C1 segment of cervical spinal cord (tissue), 14 donors: ENCODE measurements at places on chromosomes 1 and 21.
A peak's percentile ranks its signal among the peaks of the same experiment; 100 is the strongest.

GRCh38 chr1:228853637-228854036 lies 118.4 kb downstream of the RHOU start:
- no peak for DNase-seq

DNA sequence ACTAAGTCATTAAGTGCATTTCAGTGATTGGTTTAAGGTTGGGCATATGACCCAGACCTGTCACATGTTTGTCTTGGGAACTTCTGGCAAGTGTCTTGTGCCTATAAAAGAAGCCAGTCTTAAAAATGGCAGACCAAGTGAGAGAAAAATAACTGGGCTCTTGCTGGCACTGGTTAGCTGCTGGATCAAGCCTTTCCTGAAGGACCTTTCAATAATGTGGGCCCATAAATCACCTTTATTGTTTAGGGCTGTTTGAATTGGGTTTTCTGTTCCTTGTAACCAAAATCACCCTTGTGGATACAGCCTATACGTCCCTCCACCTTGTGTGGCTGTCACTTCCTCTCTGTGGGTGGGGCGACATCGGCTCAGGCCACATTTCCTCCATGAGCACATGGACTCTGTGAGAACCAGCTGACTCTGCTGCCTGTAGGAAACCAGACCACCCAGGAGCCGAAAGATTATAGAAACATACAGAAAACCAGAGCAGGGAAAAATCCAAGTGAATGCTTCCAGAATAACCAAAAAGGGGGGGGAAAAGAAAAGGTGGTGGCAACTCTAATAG lies 25.6 kb upstream of the WNT4 start:
- no peak for DNase-seq

GRCh38 chr1:226638001-226638601 lies 89.5 kb downstream of the STUM start:
- DNase-seq: no peak

- no peak for DNase-seq
Observed at GRCh38 chr1:183103147-183103546, 79.9 kb downstream of the LAMC1 start.

DNA sequence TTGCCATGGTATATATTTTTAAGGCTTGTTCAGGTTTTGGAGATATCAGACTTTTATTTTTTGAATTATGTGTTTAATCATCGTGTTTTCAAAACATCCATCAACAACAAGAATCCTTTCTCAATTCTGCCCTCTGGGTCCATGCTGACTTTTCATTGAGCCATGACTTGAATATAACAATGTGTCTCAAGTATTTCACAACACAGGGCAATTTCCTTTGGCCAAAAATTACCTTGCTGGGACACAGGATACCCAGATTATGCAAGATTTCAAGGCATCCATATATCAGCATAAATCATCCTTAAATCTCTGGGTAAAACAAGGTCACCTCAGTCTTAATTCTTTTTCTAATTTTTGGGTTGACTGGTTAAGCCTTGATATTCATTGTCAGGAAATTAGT lies 411.2 kb upstream of the USP24 start:
- no peak for DNase-seq

DNA sequence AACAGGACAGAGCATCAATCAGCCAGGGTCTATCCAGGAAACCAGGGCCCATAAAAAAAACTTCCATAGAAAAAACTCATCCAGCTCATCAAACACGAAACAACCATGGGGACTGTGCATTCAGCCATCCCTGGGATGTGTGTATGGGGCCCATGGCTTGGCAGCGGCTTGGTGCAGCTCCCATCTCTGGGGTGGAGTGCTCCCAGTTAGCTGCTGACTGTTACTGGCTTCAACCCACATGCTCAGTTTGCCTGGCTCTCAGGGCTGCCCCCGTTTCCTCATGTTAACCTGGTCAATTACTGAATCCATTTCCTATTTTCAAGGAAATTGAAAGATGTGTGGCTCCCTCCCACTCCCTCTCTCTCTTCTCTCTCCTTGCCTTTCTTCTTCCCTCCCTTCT lies 37.3 kb upstream of the STUM start:
- DNase-seq: no peak

GRCh38 chr1:155835548-155835947 lies 21.5 kb downstream of the GON4L start:
- DNase-seq: no peak

GRCh38 chr21:45811136-45811535 lies 167.6 kb downstream of the PCBP3 start:
- no peak for DNase-seq

GRCh38 chr1:219430419-219430818 lies 182.5 kb downstream of the ZC3H11B start:
- no peak for DNase-seq

DNA sequence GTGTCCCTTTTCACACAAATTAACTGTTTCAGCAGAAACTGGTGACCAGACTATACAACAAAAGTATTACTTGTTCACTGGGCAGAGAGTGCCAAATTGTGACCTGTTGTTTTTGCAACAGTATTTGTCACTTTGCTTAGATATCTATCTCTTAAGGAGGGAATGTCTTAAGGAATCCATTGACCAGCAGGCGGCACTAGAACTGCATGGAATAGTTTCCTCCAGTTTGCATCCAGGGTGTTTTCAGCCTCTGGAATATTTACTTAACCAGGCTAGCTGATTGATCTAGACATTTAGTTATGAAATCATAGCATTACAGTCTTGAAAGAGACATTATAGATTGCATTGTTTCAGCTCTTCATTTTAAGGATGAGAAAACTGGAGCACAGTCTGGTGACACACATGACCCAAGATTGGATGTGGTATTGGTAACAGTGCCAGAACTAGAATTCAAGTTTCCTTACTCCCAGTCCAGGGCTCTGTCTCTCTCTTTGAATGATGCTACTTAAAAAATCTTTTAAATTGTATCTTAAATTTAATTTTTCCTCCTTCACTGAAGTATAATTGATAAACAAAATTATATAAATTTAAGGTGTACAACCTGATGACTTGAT lies 16.9 kb downstream of the RPTN start:
- DNase-seq: peak; percentile 8

DNA sequence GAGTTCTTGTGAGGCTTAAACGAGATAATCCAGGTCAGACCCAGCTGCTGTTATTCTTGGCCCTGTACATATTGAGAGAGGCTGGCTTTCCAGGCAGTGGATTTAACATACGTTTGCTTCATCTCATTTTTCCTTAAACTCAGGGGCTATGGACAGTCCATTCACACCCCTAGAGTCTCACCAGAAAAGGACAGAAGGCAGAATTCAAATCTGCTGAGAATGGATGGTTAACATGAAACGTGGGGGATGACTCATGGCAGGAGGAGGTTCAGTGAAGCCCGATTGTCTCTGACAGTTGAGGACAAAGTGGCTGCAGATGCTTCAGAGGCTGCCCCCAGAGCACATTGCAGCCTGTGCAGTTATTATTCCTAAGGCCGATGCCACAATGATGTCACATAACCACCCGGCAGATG lies 39.5 kb downstream of the TGFB2 start:
- no peak for DNase-seq

DNA sequence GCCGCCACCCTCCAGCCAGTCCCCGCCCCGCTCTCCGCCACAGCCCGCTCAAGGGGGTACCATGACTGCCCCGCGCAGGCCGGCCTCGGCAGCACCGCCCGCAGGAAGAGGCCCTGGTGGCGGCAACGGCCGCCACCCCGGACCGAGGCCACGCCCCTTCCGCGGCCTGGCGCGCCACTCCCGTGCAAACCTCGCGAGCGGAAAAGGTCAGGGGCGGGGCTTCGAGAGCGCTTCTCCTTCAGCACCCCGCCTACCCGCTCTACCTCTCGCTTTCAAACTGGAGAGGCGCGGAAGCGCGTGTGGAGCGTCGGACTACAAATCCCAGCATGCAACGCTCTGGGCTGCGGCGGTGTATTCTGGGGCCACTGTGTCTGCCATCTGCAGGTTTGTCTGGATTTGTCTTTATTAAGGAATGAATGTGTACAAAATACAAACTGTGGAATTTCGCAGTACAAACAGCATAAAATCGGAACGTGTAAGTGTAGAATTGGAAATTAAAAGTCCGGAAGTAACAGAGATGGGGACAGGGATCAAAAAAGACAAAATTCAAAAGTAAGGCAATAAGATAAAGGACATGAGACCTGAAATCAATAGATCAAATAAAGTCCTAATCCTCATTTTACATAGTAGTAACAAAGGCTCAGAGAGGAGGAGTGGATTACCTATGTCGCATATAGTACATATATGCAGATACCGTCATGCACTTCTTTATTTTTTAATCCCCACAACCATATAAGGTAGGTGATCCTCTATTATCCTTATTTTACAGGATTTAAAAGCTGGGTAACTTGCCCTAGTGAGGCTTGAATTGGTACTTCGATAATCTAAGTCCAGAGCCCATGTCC lies 464 bp upstream of the ADSS2 start:
- DNase-seq: peak; percentile 91

GRCh38 chr21:44694776-44695175 lies 2.2 kb upstream of the KRTAP10-12 start:
- no peak for DNase-seq

GRCh38 chr1:35173909-35174540 lies 18.9 kb downstream of the SFPQ start:
- DNase-seq: no peak

- DNase-seq: no peak
Observed at GRCh38 chr1:6962478-6962995, 177.3 kb downstream of the CAMTA1 start.

- DNase-seq: no peak
Observed at GRCh38 chr1:240616018-240616417, 4.1 kb upstream of the GREM2 start.

DNA sequence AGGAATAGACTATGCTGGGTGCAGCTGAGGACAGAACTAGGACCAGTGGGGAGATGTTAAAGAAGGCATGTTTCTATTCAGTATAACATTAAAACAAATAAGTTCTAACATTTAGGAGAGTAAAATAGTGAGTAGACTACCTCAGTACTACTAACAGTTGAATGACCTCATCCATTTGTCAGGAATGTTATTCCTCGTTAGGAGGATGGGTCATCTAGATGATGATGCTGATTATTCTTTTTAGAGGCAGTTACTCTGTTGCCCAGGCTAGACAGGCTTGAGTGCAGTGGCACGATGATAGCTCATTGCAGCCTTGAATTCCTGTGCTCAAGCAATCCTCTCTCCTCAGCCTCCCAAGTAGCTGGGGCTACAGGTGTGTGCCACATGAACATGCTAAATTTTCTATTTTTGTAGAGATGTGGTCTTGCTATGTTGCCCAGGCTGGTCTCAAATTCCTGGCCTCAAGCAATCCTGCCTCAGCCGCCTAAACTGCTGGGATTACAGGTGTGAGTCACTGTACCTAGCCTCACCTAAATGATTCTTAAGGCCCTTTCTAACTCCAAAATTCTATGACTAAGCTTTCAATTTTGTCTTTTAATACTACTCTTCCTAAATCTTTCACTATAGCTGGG lies 9.3 kb downstream of the EEIG2 start:
- DNase-seq: no peak

- DNase-seq: no peak
Observed at GRCh38 chr1:201540846-201541735, 2.2 kb downstream of the NAV1 start.

DNA sequence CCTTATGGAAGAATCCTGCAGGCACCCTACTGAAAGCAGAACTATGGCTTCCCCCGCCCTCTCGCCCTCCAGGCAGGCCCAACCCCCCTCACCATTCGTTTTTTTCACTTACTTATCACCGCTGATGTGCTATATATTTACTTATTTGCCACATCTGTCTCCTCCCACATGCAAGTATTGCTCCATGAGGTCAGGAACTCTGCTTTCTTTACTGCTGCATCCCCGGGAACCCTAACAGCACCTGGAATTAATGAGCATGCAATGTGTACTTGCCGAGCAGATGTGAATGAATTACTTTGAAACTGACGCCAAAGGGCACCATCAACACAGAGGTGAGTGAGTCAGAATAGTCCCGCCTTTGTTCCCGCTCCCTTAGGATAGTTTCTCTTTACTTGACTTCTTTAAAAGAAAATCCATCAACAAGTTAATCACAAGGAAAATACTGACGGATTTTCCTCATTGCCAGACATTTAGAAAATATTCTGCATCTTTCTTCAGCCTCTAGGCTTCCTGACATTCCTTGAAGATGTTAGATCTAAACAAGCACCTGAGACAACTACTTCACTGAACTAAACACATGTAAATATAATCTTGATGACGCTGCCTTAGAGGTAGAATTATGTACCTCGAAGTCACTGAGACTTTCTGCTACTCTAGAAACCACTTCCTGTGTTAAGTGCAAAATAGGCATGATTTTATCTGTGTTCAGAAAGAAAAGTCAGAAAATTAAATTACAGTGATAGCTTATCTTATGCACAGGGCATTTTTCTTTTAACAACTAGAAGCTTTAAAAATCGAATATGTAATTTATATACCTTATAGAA lies 17.5 kb upstream of the RAB4A start:
- DNase-seq: no peak

DNA sequence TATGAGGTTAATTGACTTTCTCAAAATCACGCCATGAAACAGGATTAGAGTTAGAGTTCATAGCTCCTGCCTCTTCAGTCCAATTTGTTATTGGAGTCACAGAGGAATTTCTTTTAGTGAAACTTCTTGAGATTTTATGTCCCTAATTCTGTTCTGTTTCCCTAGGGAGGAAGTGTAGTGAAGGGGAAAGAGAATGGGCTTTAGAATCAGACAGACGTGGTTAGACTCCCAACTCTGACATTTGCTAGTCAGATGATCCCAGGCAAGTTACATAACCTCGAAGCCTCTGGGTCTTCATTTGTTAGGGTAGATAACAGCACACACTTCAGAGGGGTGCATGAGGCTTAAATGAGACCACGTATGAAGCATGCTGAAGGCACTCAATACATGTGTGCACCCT lies 83.9 kb downstream of the ASTN1 start:
- no peak for DNase-seq

GRCh38 chr21:45736690-45737484 lies 93.4 kb downstream of the PCBP3 start:
- DNase-seq: no peak

- no peak for DNase-seq
Observed at GRCh38 chr1:65478379-65479026, 58.0 kb downstream of the LEPR start.

- DNase-seq: no peak
Observed at GRCh38 chr1:151713044-151713443, 3.6 kb downstream of the CELF3 start.

- no peak for DNase-seq
Observed at GRCh38 chr1:3942416-3943122, 42.5 kb upstream of the C1orf174 start.

- no peak for DNase-seq
Observed at GRCh38 chr1:203590603-203591002, 36.0 kb upstream of the ATP2B4 start.

- no peak for DNase-seq
Observed at GRCh38 chr1:29397981-29398380, 161.7 kb downstream of the PTPRU start.

GRCh38 chr1:247330548-247331171 lies 1.0 kb downstream of the ZNF496 start:
- no peak for DNase-seq

- DNase-seq: no peak
Observed at GRCh38 chr1:222940906-222941305, 126.1 kb downstream of the DISP1 start.
